ENCODE measurements at places on chromosomes 12 and 14. TPM values are rescaled to one million over a fixed set of nuclear protein-coding genes. Genes with fewer than 3 reads are reported as not detected.

GRCh38 chr12:66976526-66976925, 292.6 kb upstream of the CAND1 start:
- no peak overlapping the region for H3K27ac ChIP-seq
- no peak for DNase-seq
- no peaks in the 10 kb centered on the region for H3K4me1 ChIP-seq
- no peak overlapping the region for H3K4me3 ChIP-seq

DNA sequence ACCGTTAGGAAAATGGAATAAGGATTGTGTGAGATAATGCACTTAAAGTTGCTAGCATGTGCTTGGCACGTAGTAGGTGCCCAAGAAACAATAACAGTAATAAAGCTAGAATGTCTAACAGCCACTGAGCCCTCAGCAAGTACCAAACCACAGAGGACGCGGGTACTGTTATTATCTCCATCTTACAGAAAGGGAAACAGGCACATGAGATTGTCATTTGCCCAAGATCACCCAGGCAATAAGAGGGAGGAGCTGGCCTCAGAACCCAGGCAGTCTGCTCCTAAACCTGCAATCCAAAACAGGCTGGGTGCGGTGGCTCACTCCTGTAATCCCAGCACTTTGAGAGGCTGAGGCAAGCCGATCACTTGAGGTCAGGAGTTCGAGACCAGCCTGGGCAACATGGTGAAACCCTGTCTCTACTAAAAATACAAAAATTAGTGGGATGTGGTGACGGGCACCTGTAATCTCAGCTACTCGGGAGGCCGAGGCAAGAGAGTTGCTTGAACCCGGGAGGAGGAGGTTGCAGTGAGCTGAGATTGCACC, 5.1 kb upstream of the SDS start:
- no peak overlapping the region for H3K4me3 ChIP-seq
- no peak overlapping the region for H3K27ac ChIP-seq
- no peaks in the 10 kb centered on the region for H3K4me1 ChIP-seq
- no peaks in the 10 kb centered on the region for H3K36me3 ChIP-seq
- H3K27me3 ChIP-seq = no peaks in the 10 kb centered on the region

DNA sequence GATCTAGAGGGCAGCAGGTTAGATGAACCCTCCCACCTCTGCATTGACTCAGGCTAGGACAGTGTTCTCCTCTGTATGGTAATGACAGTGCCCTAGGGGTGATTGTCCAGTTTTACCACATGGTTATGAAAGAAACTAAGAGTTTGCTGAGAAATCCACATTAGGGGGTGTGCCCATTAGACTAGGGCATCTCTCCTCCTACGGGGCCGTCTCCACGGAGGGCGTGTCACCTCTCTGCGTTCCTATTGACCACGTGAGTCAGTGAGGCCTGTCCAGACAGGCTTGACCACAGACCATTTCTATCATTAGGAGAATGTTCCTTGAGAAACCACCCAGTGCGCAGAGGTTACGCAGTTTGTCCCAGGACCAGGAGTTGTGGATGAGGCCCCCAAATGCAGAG, 8.3 kb downstream of the MVK start:
- no peak for DNase-seq
- no peaks in the 10 kb centered on the region for H3K36me3 ChIP-seq
- no peak overlapping the region for H3K27ac ChIP-seq
- H3K4me3 ChIP-seq = no peak overlapping the region

DNA sequence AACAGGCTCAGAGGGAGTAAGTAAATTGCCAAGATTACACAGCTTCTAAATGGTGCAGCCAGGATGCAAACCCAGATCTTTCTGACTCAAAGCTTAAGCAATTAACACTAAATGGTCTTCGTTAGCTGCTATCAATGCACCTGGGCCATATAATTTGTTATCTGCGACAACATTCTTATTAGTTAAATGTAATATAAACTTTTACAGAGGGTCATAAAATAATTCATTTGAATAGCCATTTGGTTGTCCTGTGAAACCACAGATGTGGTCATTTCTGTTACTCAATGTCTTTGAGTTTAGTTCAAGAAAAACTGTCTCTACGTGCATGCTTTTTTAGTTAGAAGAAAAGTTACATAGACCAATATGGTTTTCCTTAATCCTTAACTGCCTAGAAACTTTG, 22.1 kb upstream of the NAP1L1 start:
- no peak overlapping the region for H3K4me3 ChIP-seq
- H3K27me3 ChIP-seq = no peaks in the 10 kb centered on the region
- H3K27ac ChIP-seq = no peak overlapping the region
- DNase-seq = no peak
- no peaks in the 10 kb centered on the region for H3K36me3 ChIP-seq
- no peaks in the 10 kb centered on the region for H3K4me1 ChIP-seq

DNA sequence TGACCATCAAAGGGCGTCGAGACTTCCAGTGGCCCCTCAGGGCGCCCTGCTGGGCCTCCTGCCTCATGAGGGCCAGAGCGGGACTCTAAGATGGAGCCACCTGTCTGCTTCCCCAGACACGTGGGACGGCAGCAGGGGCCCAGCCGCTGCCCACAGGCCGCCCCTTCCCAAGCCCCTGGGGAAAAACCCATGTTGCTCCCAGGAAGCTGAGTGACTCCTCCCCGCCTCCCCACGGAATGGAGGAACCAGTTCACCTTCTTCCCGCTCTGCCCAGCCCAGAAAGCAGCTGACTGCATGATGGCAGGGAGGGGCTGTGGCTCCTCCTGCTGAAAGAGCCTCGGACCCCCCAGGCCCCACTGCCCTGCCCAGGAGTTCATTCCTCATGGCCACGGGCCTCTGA, 14.9 kb downstream of the RAB35 start:
- no peaks in the 10 kb centered on the region for H3K4me1 ChIP-seq
- no peaks in the 10 kb centered on the region for H3K27me3 ChIP-seq
- no peak overlapping the region for H3K4me3 ChIP-seq
- H3K36me3 ChIP-seq = no peaks in the 10 kb centered on the region
- H3K27ac ChIP-seq = peak overlapping the region; percentile 37

GRCh38 chr12:107101651-107102050, 8.3 kb upstream of the CRY1 start:
- DNase-seq = no peak
- no peak overlapping the region for H3K4me3 ChIP-seq
- H3K27ac ChIP-seq = no peak overlapping the region
- no peaks in the 10 kb centered on the region for H3K36me3 ChIP-seq

- no peaks in the 10 kb centered on the region for H3K27me3 ChIP-seq
- no peak for DNase-seq
- H3K4me3 ChIP-seq = no peak overlapping the region
- H3K27ac ChIP-seq = no peak overlapping the region
- no peaks in the 10 kb centered on the region for H3K36me3 ChIP-seq
Measured at GRCh38 chr12:102543494-102544485, 63.4 kb upstream of the IGF1 start.

DNA sequence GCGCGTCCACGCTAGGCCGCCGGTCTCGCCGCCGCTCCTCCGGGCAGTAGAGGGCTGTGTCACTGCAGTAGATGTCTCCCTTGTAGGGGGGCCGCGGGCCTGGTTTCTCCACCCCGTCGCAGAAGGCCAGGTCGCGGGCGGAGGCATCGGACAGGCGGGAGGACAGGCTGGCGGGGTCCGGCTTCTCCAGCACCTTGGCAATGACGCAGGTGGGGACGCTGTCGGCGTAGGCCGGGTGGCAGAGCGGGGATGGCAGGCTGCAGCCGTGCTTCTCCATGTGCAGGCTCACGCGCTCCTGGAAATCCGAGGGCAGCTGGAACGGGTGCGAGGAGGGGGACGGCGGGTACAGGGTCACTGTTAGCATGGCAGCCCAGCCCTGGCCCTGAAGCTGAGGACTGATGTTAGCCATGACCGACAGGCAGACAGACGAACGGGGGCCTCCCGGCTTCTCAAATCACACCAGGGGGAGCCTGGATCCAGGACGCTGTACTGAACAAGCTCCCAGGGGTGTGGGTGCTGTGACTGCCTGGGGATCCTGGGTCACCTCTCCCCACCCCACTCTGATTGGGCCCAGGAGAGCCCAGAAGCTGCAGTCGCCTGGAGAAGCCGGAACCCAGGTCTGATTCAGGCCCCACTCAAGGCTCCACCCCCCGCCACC, 48.1 kb downstream of the BEGAIN start:
- no peak overlapping the region for H3K4me3 ChIP-seq
- H3K27me3 ChIP-seq = no peaks in the 10 kb centered on the region
- DNase-seq = no peak
- H3K36me3 ChIP-seq = no peaks in the 10 kb centered on the region
- no peak overlapping the region for H3K27ac ChIP-seq
- H3K4me1 ChIP-seq = peaks cover 10% of the 10 kb centered on the region

DNA sequence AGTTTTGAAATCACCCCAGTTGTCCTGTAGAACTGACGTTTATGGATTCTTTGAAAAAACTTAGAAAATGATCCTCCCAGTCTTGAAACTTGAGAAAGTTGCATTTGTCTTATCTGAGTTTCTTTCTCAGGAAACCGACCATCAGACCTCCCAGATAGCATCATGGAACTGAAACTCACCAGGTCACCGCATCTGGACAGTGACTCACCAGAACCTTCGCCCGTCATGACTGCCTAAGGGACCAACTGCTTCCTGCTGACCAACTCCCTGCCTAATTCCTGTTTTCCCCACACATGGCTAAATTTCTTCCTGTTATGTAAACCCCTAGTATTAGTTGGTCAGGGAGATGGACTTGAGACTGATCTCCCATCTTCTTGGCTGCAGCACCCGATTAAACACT, 175.7 kb downstream of the RIMBP2 start:
- no peaks in the 10 kb centered on the region for H3K36me3 ChIP-seq
- H3K27me3 ChIP-seq = no peaks in the 10 kb centered on the region
- H3K27ac ChIP-seq = no peak overlapping the region
- no peak for DNase-seq

DNA sequence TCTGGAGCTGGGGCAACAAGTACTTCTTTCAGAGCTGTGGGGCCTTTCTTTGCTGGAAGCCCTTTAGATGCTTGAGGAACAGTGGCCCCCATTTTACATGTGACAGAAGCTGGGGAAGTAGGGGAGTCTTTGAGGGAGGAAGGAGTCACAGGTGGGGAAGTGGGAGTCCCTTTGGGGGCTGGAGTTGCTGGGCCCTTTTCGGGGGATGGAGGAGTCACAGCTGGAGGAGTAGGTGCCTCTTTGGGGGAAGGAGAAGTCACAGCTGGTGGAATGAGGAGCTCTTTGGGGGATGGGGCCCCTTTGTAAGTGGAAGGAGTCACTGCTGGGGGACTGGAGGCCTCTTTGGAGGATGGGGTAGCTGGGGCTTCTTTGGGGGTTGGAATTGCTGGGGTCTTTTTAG, 8.6 kb downstream of the NACA start:
- peaks cover 24% of the 10 kb centered on the region for H3K36me3 ChIP-seq
- no peak overlapping the region for H3K4me3 ChIP-seq
- H3K27me3 ChIP-seq = no peaks in the 10 kb centered on the region
- H3K4me1 ChIP-seq = peaks cover 23% of the 10 kb centered on the region
- H3K27ac ChIP-seq = peak overlapping the region; percentile 83

DNA sequence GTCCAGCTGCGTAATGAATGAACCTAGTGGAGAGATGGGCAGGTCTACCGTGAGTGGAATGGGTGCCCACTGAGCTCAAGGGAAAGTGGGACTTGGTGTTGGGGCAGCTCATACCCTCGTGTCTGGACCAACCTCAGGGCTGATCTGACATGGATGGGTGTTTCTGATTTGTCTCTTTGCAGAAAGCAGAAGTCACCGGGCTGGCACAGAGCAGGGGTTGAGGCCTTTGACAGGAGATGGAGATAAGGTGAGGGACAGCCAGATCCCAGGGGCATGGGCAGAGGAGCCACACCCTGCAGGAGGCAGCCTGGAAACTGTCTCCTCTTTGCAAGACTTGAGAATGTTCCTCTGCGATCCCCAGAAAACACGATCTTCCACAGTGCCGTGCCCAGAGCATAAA, 20.9 kb upstream of the PPP1CC start:
- no peak overlapping the region for H3K4me3 ChIP-seq
- no peaks in the 10 kb centered on the region for H3K4me1 ChIP-seq
- H3K36me3 ChIP-seq = no peaks in the 10 kb centered on the region

DNA sequence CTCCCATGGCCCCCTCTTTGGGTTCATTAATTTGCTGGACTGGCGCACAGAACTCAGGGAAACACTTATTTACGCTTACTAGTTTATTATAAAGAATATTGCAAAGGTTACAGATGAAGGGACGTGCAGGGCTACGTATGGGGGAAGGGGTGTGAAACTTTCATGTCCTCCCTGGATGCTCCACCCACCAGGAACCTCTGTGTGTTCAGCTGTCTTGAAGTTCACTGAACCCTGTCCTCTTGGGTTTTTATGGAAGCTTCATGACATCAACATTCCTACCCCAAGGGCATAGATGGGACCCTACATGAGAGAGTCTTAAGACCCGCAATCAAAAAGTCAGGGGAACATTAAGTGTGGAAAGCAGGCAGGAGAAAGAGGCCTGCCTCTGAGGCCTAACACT, 58.1 kb downstream of the ADIPOR2 start:
- no peak for DNase-seq
- no peak overlapping the region for H3K27ac ChIP-seq
- H3K4me3 ChIP-seq = no peak overlapping the region
- no peaks in the 10 kb centered on the region for H3K27me3 ChIP-seq

GRCh38 chr14:96508900-96509299, 6.7 kb downstream of the PAPOLA start:
- no peak overlapping the region for H3K27ac ChIP-seq
- no peak for DNase-seq
- peaks cover 26% of the 10 kb centered on the region for H3K4me1 ChIP-seq
- no peak overlapping the region for H3K4me3 ChIP-seq
- H3K27me3 ChIP-seq = no peaks in the 10 kb centered on the region

DNA sequence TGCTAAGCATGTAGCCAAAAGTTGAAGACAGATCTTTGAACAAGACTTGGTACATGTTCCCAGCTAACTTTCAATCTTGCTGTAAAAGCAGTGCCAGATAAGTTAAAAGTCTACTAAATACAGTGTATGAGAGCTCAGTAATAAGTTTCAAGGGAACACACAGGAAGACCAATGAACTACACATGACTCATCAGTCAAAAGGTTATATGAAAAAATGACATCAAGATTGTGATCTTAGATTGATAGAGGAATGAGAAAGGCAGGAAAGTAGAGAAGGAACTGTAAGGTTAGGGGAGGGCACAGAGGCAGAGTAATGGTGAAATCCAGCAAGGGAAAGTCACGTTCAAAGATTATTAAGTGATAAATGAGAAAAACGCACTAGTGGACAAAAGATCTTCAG, 249.9 kb upstream of the FLRT2 start:
- H3K27ac ChIP-seq = no peak overlapping the region
- no peaks in the 10 kb centered on the region for H3K4me1 ChIP-seq
- H3K4me3 ChIP-seq = no peak overlapping the region

DNA sequence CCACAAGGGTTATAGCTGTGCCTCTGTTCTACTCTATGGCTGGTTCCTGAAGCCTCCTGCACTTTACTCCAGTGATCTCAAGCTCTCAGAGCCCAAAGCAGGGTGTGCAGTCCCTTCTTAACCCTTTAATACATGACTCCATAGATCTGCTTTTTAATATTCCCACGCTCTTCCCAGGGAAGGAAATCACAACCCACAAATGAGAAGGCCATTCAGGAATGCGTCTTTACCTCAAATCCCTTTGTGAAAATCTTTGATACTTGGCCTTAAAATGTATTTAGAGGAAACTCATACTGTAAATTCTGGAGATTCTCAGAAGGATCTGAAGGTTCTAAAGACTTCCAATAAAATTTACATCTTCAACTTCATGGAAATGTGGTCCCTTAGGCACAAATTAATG, 17.0 kb downstream of the NID2 start:
- H3K27me3 ChIP-seq = no peaks in the 10 kb centered on the region
- no peak overlapping the region for H3K27ac ChIP-seq
- no peak overlapping the region for H3K4me3 ChIP-seq
- H3K4me1 ChIP-seq = no peaks in the 10 kb centered on the region

C12orf60 gene
- total RNA-seq = 5.4 TPM

FBXL14 gene
- 27.3 TPM for total RNA-seq

TSPAN9 gene
- 26.2 TPM for total RNA-seq

ERBB3 gene
- total RNA-seq = 8.8 TPM

IRAK3 gene
- 0.37 TPM for total RNA-seq
